ENCODE measurements at places on chromosomes 1 and 21. TPM values are rescaled to one million over a fixed set of nuclear protein-coding genes. Genes with fewer than 3 reads are reported as not detected.

The AADACL3 gene
- not detected for total RNA-seq

The FGR gene
- total RNA-seq, result 5.4 TPM

The MRPL37 gene
- 141 TPM for total RNA-seq

The FAM177B gene
- not detected for total RNA-seq

DNA sequence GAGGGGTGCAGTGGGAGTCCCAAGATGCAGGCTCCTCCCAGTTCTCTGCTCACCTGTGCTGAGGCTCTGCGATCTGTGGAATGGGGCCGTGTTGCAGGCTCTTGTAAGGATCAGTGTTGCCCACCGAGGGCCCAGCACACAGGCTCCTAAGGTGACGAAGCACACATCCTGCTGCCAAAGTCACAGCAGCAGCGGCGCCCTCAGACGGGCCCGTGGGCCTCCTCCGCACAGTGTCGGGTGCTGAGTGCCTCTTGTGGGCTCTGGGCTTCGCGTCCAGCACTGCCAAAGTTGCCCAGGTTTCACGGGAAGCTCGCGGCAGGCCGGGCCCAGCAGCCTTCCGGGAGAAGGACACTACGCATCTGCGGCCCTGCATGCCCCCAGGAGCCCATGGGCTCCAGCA is 72.1 kb upstream of the ABCG1 start:
- no peak for DNase-seq

DNA sequence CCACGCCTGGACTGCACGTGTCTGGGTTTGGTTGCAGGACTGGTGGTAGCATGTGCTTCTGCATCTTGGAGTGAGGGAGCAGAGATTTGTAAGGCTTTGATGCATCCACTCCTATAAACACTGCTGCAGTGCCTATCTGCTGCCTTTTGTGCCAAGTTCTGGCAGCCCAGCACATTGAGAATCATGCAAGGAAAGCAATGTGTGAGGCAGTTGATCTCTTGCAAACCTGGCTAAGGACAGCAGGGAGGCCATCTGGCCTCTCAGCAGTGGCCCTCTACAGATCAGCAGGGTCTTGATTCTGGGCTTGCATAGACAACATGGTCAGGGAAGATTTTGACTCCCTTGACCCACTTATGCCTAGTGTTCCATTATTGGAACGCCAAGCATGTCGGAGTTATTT is 81.2 kb upstream of the COA6 start:
- no peak for DNase-seq

DNA sequence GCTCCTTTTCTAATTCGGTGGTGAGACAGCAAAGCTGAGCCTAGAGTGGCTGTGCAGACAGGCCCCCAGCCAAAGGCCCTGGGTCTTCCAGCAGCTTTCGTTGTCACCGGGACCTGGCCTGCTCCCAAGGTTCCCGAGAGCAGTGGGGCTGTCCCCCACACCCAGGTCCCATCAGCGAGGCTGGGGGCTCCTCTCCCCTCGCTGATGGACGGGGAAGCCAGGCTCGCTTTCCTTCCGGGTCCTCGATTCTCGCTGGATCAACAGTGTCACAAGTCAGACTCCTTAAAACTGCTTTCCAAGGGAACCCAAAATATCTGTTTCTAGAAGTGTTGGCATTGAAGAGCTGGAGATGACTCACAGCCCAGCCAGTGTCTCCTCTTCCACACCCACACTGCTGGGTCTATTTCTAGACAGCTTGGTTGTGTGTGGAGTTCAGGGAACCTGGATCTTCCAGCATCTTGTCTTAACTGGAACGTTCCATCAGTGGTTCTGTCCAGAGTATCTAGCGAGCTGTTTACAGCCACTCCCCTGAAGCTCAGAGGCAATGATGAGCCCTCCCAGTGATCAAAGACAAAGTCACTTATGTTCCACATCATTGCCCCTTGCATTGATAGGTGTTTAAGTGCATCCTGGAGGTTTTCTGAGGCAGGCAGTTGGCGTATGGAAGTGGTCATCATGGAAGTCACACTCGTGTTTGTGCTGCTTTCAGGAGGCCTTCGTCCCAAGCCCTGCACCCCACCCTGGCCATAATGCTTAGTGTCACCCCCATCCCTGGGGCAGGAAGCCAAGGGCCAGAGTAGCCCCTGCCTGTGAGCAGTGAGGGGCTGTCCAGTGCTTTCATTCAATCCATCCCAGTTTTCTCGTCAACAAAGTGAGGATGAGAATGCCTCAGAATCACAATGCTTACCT is 35.2 kb downstream of the RRP1 start:
- DNase-seq, result no peak

GRCh38 chr21:29033871-29034270 is 9.4 kb downstream of the USP16 start:
- no peak for DNase-seq

Measured in gastrocnemius medialis (tissue), 4 donors.